Ovary (tissue), 10 donors: ENCODE measurements at places on chromosomes 5 and 9.
A peak's percentile ranks its signal among the peaks of the same experiment; 100 is the strongest.

DNA sequence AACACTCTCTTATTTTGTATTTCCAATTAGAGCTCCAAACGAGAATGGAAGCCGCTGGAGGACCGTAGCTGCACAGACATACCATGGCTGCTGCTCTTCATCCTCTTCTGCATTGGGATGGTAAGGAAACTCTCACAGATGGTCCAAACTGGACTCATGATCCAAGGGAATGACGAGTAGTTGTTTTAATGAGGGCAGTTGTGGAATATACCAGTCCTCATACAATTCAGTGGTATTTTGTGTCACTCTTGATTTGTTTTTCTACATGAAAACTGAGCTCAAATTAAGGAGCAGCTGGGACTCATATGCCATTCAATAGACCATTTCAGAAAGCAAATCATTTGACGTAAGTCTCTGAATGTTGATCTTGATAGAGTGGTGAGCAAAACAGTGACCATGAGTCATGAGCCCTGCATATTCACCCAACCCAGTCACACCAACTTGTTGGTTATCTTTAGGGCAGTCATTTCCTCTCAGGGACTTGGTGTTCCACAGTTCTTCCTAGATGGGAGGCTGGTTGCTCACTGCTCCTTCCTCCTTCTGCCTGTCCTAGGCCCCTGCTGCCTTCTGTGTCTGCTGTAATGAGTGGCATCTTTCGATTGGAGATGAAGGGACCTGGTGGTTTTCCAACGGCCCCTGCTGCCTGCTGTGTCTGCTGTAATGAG is 54.9 kb downstream of the SLC44A1 start:
- no peak for DNase-seq

DNA sequence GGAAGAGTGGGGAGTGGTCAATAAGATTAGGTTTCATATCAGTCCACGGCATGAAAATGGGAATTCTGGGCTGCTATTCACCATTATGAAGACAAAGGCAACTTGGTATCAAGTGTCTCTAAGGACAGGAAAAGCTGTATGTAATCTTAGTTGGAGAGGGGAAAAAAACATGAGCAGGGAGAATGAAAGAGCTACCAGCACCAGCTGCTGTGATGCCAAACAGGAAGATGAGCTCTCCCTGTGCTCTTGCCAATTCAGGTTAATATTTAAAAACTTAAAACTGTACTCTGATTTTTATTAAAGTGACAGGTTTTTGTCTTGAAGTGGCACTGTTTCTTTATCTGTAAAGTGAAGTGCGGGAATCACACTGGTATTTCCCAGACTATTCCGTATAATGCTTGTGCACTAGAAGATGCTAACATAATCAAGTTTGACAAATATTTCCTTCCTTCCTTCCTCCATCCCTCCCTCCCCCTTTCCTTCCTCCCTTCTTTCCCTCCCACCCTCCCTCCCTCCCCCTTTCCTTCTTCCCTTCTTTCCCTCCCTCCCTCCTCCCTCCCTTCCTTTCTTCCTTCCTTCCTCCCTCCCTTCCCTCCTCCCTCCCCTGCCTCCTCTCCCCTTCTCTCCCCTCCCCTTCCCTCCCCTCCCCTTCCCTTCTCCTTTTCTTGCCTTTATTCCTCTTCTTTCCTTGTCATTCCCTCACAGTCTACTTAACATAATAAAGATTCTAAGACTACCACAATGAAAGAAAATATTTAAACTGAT is 1383.0 kb upstream of the C9orf72 start:
- no peak for DNase-seq

DNA sequence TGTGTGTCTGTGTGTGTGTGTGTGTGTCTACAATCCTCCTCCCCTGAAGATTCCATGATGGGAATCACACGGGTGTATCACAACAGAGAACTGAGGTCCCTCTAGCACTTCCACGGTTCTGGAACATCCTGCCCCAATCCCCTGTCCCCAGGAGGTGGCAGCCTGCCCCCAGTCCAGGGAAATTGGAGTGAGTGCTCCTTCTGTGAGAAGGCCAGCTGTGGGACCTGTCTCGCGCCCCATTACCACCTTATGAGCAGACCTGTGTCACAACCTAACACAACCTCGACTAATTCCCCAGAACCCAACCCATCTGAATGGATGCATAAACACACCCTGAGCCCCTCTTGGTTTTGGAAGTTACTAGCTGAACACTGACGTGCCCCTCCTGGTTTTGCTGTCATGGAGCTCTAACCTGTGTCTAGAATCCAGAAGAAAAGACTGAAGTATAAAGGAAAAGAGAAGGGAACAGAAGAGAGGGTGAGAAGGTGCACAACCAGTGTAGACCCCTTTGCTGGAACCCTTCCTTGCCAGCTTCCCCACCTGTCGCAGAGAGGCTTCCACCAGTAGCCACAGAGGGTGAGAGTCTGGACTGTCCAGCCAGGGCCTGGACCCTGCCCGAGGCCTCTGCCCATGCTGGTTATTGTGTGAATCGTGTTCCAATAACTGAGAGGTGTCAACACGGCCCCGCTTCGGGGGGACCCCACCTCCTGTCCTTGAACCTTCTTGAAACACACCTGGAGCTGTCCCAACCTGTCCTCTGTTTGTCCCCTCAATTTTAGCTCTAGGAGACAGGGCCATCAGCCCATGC is 3.4 kb downstream of the BTNL9 start:
- DNase-seq: no peak

DNA sequence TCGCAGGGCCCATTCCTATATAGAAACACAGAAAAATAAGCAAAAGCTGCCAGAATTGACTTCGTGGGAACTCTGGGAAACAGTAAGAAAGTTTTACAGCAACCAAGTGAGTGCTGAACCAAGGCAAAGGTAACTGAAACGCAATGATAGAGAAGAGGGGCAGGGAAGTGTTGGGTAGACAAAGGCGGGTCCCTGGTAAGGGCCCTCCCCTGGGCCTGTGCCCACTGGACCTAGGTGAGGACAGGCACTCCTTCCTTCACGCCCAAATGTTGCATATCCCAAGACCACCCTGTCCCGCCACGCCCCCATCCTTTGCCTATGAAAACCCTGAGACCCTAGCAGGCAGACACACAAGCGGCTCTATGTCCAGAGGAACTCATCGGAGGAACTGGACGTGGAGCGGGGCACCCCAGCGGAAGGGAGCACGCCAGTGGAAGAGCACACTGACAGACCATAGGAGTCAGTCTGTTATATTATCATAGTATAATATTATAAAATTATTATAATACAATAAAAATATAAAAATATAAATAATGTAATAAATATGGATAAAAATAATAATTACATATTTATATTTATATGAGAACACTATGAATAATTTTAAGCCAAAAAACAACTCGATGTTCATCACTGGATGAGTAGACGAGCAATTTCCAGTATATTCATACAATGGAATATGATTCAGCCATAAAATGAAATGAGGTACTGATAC is 27.9 kb downstream of the CDKN2A start:
- DNase-seq: no peak

GRCh38 chr5:79697222-79698170 is 7.9 kb downstream of the CMYA5 start:
- DNase-seq: no peak

- no peak for DNase-seq
Observed at GRCh38 chr5:144469106-144469505, 298.4 kb downstream of the KCTD16 start.

DNA sequence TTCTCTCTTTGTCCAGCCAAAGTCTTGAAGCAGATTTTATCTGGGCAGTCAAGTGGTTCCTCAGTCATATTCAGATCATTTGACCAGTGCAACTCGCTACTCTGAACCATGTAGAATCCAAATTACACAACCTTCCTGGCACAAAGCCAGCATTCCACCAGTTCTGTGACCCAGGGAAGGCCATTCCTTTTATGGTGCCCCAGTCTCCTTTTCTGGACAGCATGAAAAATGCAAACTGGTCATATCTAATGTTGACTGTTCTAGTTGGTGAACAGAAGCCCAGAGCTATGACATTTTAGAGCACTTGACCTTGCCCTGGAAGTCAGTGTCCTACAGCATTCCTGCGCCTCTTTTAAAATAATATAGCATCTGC is 364.6 kb downstream of the BRINP1 start:
- DNase-seq: no peak

DNA sequence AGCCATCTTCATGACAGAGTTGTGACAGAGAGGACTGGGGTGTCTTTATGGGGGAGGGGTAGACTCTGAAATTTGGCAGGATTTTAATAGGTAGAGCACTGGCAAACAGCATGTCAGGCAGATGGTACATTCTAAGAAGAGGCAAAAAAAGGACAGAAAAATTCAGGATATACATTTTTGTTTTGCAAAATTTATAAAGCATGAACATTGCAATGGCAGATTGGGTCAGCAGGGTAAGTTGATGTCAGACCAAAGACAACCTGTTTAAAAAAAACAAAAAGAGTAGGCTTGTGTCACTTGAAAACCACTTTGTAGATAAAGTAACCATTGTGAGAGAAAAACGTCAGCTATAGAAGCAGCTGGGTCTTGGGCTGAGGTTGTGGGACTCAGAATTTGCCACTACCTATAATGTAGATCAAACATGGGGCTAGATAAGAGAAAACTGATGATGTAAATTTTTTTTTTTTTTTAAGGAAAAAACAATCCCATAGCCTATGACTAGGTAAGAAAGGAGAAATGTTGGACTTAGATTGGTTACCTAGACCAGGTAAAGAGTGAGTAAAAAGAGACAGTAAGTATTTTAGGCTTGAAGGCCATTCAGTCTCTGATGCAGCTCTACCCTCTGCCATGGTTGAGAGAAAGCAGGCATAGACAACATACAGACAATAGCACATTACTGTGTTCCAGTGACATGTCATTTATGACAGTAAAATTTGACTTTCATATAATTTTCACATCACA is 8.3 kb downstream of the CAMK4 start:
- no peak for DNase-seq

DNA sequence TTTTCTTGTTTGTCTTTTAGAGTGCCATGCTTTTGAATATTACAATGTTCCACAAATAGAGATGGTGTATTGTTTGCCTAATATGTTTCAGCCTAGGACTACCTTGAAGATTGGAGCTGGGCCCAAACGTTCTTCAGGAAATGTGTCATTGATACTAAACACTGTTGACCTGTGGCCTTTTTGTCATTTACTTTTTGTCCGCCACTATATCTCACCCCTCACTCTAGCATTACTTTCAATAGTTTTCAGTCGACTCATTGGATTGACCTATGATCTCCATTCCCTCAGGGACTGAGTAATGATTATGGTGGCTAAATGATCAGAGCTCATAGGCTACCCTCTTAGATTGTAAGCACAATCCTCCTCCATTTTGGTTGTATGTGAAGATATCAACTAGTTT is 115.8 kb downstream of the NUDT12 start:
- DNase-seq: no peak

GRCh38 chr9:97984188-97985057 is 1.3 kb downstream of the ANP32B start:
- DNase-seq: peak; percentile 87

GRCh38 chr5:32964261-32964660 is 253.1 kb downstream of the NPR3 start:
- no peak for DNase-seq

DNA sequence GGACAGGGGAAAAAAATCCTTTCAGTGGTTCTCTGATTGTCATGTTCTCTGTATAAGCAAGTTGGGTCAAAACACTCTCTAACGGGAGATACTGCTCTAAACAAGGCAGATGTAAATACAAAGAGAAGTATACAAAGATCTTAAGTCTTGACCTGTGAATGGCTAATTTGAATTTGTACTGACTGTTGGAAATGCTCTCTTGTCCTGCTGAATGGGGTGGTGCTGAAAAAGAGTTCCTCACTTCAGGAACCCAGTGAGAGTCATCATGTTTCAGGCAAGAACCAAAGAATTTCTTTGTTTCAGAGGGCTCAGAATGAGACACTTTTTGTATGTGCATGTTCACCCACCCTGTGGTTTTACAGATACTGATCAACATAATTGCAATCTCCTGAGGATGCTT is 461.0 kb downstream of the NR2F1-AS1 start:
- no peak for DNase-seq
